ENCODE measurements at places on chromosomes 3 and 15. TPM values are rescaled to one million over a fixed set of nuclear protein-coding genes. Genes with fewer than 3 reads are reported as not detected.

GRCh38 chr15:92877000-92877399 lies 23.1 kb upstream of the CHD2 start:
- H3K4me3 ChIP-seq: no peak overlapping the region
- peaks cover 33% of the 10 kb centered on the region for H3K4me1 ChIP-seq
- no peak overlapping the region for H3K27ac ChIP-seq
- no peaks in the 10 kb centered on the region for H3K27me3 ChIP-seq
- no peak for DNase-seq
- H3K36me3 ChIP-seq: no peaks in the 10 kb centered on the region

DNA sequence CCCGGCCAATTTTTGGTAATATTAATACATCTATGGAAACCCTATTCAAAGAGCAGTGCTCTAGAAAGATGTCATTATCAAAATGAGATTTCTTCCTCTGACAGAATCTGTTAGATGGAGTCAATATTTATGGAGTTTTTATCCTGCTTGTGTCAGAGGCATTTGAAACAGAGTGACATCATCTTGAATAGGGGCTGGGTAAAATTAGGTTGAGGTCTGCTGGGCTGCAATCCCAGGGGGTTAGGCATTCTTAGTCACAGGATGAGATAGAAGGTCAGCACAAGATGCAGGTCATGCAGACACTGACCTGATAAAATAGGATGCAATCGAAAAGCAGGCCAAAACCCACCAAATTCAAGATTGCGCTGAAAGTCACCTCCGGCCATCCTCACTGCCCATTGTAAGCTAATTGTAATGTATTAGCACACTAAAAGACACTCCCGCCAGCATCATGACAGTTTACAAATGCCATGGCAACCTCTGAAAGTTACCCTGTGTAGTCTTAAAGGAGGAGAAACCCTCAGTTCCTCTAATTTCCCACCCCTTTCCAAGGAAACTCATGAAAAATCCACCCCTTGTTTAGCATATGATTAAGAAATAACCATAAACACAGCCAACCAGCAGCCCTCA lies 27.3 kb upstream of the CCDC50 start:
- H3K4me1 ChIP-seq: peaks cover 18% of the 10 kb centered on the region
- no peaks in the 10 kb centered on the region for H3K27me3 ChIP-seq
- H3K27ac ChIP-seq: no peak overlapping the region
- DNase-seq: no peak

- H3K27ac ChIP-seq: no peak overlapping the region
- DNase-seq: no peak
- H3K4me1 ChIP-seq: peaks cover 9% of the 10 kb centered on the region
- H3K4me3 ChIP-seq: no peak overlapping the region
These were observed 28.8 kb upstream of the SYNM start for GRCh38 chr15:99076109-99076508.

DNA sequence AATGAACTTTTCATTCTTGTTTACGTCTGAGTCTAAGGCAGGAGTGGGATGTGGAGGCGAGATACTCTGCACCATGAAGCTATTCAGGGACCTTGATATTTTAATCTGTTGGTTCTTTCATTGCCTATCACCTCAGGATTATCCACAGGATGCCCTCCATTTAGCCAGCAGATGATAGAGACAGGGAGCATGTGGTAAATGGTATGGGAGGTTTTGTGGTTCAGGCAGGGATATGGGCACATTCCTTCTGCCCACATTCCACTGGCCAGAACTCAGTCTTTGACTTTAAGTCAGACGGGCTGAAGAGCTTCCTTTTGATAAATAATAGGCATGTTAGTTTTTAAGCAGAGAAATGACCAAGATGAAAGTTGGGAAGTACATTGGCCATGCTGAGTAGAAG lies 548.0 kb upstream of the CCDC54 start:
- no peaks in the 10 kb centered on the region for H3K27me3 ChIP-seq
- peaks cover 11% of the 10 kb centered on the region for H3K36me3 ChIP-seq
- peaks cover 24% of the 10 kb centered on the region for H3K4me1 ChIP-seq
- no peak overlapping the region for H3K27ac ChIP-seq
- no peak for DNase-seq
- H3K4me3 ChIP-seq: no peak overlapping the region

GRCh38 chr15:94327356-94327936 lies 96.1 kb downstream of the MCTP2 start:
- H3K36me3 ChIP-seq: no peaks in the 10 kb centered on the region
- no peak overlapping the region for H3K4me3 ChIP-seq
- no peaks in the 10 kb centered on the region for H3K27me3 ChIP-seq
- peaks cover 13% of the 10 kb centered on the region for H3K4me1 ChIP-seq
- DNase-seq: peak; percentile 20
- H3K27ac ChIP-seq: no peak overlapping the region

- peaks cover 10% of the 10 kb centered on the region for H3K4me1 ChIP-seq
- DNase-seq: no peak
- H3K27me3 ChIP-seq: no peaks in the 10 kb centered on the region
- no peak overlapping the region for H3K4me3 ChIP-seq
- peaks cover 5% of the 10 kb centered on the region for H3K36me3 ChIP-seq
These were observed 76.0 kb downstream of the ETFA start for GRCh38 chr15:76235186-76235826.

GRCh38 chr3:179063945-179064560 lies 7.6 kb downstream of the ZMAT3 start:
- no peaks in the 10 kb centered on the region for H3K4me1 ChIP-seq
- no peaks in the 10 kb centered on the region for H3K27me3 ChIP-seq
- DNase-seq: no peak
- no peaks in the 10 kb centered on the region for H3K36me3 ChIP-seq

- peaks cover 6% of the 10 kb centered on the region for H3K36me3 ChIP-seq
- no peak for DNase-seq
- no peak overlapping the region for H3K4me3 ChIP-seq
- peak overlapping the region; percentile 43 for H3K27ac ChIP-seq
- H3K4me1 ChIP-seq: no peaks in the 10 kb centered on the region
These were observed 65.6 kb downstream of the SUMF1 start for GRCh38 chr3:4401441-4401840.

DNA sequence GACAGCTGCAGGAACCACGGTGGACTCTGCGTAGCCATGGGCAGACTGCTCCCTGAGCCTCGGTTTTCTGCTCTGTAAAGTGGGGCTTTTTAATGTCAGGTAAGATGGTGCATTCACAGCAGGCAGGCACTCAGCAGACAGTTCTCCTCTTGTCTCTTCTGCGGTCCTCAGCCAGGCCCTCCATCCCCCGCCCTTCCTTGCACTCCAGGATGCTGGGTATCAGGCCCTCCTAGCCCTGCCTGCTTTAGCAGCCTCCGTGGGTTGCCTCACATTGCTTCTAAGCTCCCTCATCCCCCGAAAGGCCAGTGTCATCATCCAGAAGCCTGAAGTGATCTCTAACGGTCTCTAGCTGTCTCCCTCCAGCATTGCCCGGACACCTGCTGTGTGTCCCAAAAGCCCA lies 115.7 kb downstream of the WNT7A start:
- H3K27me3 ChIP-seq: peaks cover 4% of the 10 kb centered on the region
- H3K27ac ChIP-seq: no peak overlapping the region
- DNase-seq: no peak
- H3K36me3 ChIP-seq: no peaks in the 10 kb centered on the region
- H3K4me3 ChIP-seq: no peak overlapping the region
- H3K4me1 ChIP-seq: no peaks in the 10 kb centered on the region

- H3K4me3 ChIP-seq: no peak overlapping the region
- no peak for DNase-seq
- H3K27ac ChIP-seq: no peak overlapping the region
These were observed 48.1 kb upstream of the PLCL2 start for GRCh38 chr3:16836505-16837237.

GRCh38 chr15:36356466-36356865 lies 223.0 kb upstream of the CDIN1 start:
- H3K4me3 ChIP-seq: no peak overlapping the region
- H3K4me1 ChIP-seq: no peaks in the 10 kb centered on the region
- no peak for DNase-seq
- no peaks in the 10 kb centered on the region for H3K36me3 ChIP-seq
- H3K27ac ChIP-seq: no peak overlapping the region
- H3K27me3 ChIP-seq: no peaks in the 10 kb centered on the region

- H3K27me3 ChIP-seq: no peaks in the 10 kb centered on the region
- no peak overlapping the region for H3K27ac ChIP-seq
- DNase-seq: no peak
- no peak overlapping the region for H3K4me3 ChIP-seq
These were observed 20.0 kb downstream of the PLCL2 start for GRCh38 chr3:16904423-16905417.

GRCh38 chr15:94212291-94212690 lies 19.1 kb upstream of the MCTP2 start:
- H3K36me3 ChIP-seq: no peaks in the 10 kb centered on the region
- no peaks in the 10 kb centered on the region for H3K4me1 ChIP-seq
- no peak overlapping the region for H3K27ac ChIP-seq
- peaks cover 6% of the 10 kb centered on the region for H3K27me3 ChIP-seq
- H3K4me3 ChIP-seq: no peak overlapping the region
- no peak for DNase-seq

DNA sequence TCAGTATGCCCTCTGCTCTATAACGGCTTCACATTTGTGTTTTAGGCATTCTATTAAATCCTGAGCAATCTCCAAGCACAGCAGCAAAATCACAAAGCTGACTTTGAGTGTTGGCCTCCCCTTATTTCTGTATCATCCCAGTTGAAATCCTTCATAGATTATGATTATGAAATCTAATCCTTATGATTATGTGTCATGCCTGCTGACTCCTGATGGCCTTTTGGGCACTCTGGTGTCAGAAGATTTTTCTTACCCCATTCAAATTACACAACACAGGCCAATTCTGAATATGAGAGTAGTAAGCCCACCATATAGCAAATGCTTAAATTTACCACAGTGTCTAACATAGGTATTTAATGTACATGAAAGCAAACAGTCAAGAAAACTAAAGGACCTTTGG lies 34.3 kb downstream of the CDV3 start:
- H3K27me3 ChIP-seq: no peaks in the 10 kb centered on the region
- H3K4me3 ChIP-seq: no peak overlapping the region

- peak; percentile 72 for DNase-seq
- H3K4me1 ChIP-seq: peaks cover 36% of the 10 kb centered on the region
- H3K27ac ChIP-seq: peak overlapping the region; percentile 99
- no peaks in the 10 kb centered on the region for H3K36me3 ChIP-seq
- peaks cover 15% of the 10 kb centered on the region for H3K27me3 ChIP-seq
These were observed 6.7 kb downstream of the EPHA3 start for GRCh38 chr3:89113893-89114840.

DNA sequence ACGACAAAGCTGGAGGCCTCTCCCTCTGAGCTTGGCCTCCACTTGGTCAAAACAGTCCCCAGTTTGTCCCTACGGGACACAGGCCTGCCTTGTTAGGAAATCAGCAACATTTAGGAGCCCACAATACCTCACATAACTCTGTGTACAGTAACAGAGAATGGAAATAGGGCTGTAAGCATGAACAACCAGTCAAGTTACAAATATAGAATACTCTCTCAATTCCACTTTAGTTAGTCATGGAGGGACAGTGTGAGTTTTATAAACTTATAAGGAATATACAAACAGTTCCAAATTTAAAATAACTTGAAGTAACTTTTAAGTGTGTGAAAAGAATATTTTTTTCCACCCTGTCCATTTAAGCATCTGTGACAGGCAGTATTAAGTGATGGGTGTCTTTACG lies 129.4 kb downstream of the PGPEP1L start:
- H3K27me3 ChIP-seq: no peaks in the 10 kb centered on the region
- no peak overlapping the region for H3K4me3 ChIP-seq
- no peaks in the 10 kb centered on the region for H3K36me3 ChIP-seq
- DNase-seq: no peak

GRCh38 chr3:38421679-38422336 lies 31.9 kb upstream of the ACVR2B start:
- H3K4me1 ChIP-seq: peaks cover 1% of the 10 kb centered on the region
- DNase-seq: no peak

- DNase-seq: no peak
- H3K4me1 ChIP-seq: peaks cover 12% of the 10 kb centered on the region
- H3K27ac ChIP-seq: no peak overlapping the region
- H3K36me3 ChIP-seq: no peaks in the 10 kb centered on the region
These were observed 149.7 kb upstream of the NPHP3 start for GRCh38 chr3:132871956-132872355.

DNA sequence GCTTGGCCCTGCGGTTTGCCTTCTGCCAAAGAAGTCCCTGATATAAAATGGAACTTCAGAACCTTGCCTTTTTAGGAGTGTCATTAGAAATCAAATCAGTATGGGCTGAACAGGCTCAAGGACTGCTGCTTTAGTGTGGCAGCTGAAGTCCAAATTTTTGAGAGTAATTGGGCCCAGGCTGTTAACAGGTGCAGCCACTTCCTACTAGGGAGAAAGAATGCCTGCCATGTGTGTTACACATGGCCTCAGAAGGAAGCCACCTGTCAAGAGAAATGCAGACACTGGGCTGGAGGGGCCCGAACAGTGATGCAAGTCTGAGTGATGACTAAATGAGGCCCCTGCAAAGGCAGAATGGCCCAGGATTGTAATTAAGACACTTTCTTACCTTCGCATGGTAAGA lies 786.7 kb upstream of the CFAP20DC start:
- H3K4me1 ChIP-seq: no peaks in the 10 kb centered on the region
- no peak overlapping the region for H3K4me3 ChIP-seq
- no peaks in the 10 kb centered on the region for H3K27me3 ChIP-seq
- no peaks in the 10 kb centered on the region for H3K36me3 ChIP-seq

DNA sequence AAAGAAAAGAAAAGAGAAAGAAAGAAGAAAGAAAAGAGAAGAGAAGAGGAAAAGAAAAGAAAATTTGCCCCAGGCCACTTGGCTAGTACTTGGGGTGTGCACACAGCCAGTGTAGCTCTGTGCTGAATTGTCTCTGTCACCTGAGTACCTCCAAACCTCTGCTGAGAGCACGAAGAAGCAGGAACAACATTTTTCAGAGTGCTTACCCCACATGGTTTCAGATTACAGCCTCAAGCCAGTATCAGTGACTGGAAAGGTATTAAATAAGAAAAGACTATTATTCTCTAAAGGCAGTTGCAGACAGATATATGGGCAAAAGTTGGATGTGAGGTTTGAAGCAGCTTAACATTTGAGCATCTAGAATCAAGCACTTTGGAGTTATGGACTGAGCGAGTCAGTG lies 113.3 kb upstream of the PHLDB2 start:
- H3K27me3 ChIP-seq: no peaks in the 10 kb centered on the region
- H3K27ac ChIP-seq: peak overlapping the region; percentile 84
- H3K4me1 ChIP-seq: peaks cover 43% of the 10 kb centered on the region
- no peak for DNase-seq
- no peak overlapping the region for H3K4me3 ChIP-seq

GRCh38 chr15:75864213-75865059 lies 21.2 kb downstream of the UBE2Q2 start:
- H3K27ac ChIP-seq: no peak overlapping the region
- H3K36me3 ChIP-seq: peaks cover 10% of the 10 kb centered on the region
- no peaks in the 10 kb centered on the region for H3K27me3 ChIP-seq
- DNase-seq: no peak
- H3K4me1 ChIP-seq: no peaks in the 10 kb centered on the region

Gene ERICH6
- 0.40 TPM for total RNA-seq

Gene ACAN
- 0.30 TPM for total RNA-seq

Gene PPP1R2
- 31.5 TPM for total RNA-seq

Gene FSD2
- not detected for total RNA-seq

Gene IMPG2
- 0.40 TPM for total RNA-seq

Gene POC1A
- total RNA-seq: 30.1 TPM

Gene ADAMTS17
- 2.3 TPM for total RNA-seq

Gene MFGE8
- total RNA-seq: 104 TPM

Gene GABRR3
- not detected for total RNA-seq

Gene TM4SF1
- not detected for total RNA-seq

Gene DPPA2
- 1.1 TPM for total RNA-seq

All from neural crest cell (in vitro differentiated cells).